Transverse colon (tissue), 4 donors: ENCODE measurements at places on chromosomes 2 and 18. TPM values are rescaled to one million over a fixed set of nuclear protein-coding genes. Genes with fewer than 3 reads are reported as not detected.

DNA sequence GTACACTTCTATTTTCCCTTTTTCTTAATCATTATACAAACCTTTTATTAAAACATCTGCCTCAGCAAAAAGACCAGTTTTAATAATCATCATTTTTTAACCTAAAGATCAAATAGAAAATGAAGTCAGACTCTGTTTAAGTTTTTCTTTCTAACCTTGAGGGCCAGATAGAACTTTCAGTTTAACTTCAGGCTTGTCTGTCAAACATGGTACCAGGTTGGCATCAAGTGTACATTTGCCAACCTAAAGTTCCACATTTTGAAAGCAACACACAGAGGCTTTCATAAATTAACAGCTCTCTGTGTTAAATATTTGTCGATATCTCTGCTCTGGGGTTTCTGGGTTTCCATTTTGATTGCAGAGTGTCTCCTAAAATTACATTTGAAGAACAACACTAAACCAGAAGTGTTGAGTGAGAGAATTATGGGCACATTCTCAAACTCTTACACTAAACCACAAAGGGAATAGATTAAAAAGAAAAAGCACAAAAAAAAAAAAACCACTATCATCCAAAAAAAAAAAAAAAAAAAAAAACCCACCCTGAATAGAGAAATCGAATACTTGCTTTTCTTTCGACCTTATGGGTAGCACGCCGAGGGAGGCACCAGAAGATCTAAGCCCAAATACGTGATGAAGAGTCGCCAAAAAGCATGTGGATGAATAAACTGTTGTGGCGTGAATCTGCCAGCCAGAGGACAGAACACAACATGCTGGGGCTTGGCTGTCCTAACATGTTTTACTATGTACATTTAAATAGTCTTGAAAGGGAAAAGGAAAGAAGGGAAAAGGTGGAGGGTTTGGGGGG lies 166.2 kb downstream of the TCF4 start:
- peak overlapping the region; percentile 62 for H3K27ac ChIP-seq
- H3K4me1 ChIP-seq = peaks cover 26% of the 10 kb centered on the region
- H3K27me3 ChIP-seq = no peaks in the 10 kb centered on the region
- DNase-seq = no peak
- no peaks in the 10 kb centered on the region for H3K36me3 ChIP-seq

- no peak overlapping the region for H3K27ac ChIP-seq
- no peak for DNase-seq
- no peak overlapping the region for H3K4me3 ChIP-seq
- no peaks in the 10 kb centered on the region for H3K4me1 ChIP-seq
- H3K27me3 ChIP-seq = no peaks in the 10 kb centered on the region
- no peaks in the 10 kb centered on the region for H3K36me3 ChIP-seq
Measured at GRCh38 chr2:226267516-226268289, 531.9 kb downstream of the IRS1 start.

DNA sequence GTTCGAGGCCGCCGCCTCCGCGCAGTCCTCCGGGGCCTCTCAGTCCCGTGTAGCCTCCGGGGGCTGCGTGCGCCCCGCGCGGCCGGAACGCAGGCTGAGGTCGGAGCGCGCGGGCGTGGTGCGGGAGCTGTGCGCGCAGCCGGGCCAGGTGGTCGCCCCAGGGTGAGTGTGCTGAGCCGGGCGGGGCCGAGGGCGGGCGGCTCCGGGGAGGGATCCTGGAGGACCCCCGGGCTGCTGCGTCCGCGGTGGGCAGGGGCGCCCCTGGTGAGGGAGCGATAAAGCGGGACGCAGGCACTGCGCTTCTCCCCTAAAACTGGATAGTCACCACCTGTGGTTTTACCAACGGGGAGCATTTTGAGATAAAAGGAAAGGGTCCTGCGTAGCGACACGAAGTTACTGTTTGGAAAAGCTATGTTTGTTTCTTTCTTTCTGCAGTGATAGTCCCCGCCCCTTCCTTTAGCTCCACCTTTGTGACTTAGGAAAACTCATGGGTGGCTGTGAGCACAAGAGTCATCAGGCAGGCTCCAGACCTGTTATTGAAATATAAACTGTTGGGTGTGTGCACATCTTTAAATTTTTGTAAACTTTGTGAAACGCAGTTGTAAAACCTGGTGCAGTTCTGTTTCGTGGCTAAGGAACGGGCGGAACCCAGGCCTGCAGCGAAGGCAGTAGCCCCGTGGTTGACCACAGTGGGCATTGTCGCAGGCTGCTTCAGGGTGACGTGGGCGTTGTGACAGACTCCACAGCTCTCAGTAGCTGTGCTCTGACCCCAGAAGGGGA lies 687 bp downstream of the CTDP1 start:
- peak overlapping the region; percentile 94 for H3K27ac ChIP-seq
- H3K27me3 ChIP-seq = no peaks in the 10 kb centered on the region
- peak overlapping the region; percentile 96 for H3K4me3 ChIP-seq
- peak; percentile 61 for DNase-seq
- no peaks in the 10 kb centered on the region for H3K36me3 ChIP-seq

- no peak overlapping the region for H3K4me3 ChIP-seq
- no peaks in the 10 kb centered on the region for H3K27me3 ChIP-seq
- H3K4me1 ChIP-seq = no peaks in the 10 kb centered on the region
- DNase-seq = no peak
- H3K27ac ChIP-seq = no peak overlapping the region
- H3K36me3 ChIP-seq = no peaks in the 10 kb centered on the region
Measured at GRCh38 chr18:60809937-60810336, 437.4 kb upstream of the MC4R start.

- H3K27me3 ChIP-seq = no peaks in the 10 kb centered on the region
- no peak overlapping the region for H3K4me3 ChIP-seq
- H3K27ac ChIP-seq = no peak overlapping the region
- H3K4me1 ChIP-seq = no peaks in the 10 kb centered on the region
Measured at GRCh38 chr2:163637871-163638270, 97.9 kb downstream of the FIGN start.

GRCh38 chr2:119212139-119212800 lies 11.4 kb upstream of the STEAP3 start:
- no peak overlapping the region for H3K27ac ChIP-seq
- peaks cover 4% of the 10 kb centered on the region for H3K27me3 ChIP-seq
- no peaks in the 10 kb centered on the region for H3K4me1 ChIP-seq
- no peaks in the 10 kb centered on the region for H3K36me3 ChIP-seq
- H3K4me3 ChIP-seq = no peak overlapping the region

- no peaks in the 10 kb centered on the region for H3K36me3 ChIP-seq
- H3K27ac ChIP-seq = no peak overlapping the region
- H3K27me3 ChIP-seq = no peaks in the 10 kb centered on the region
- H3K4me3 ChIP-seq = no peak overlapping the region
- DNase-seq = no peak
Measured at GRCh38 chr2:174815526-174815925, 51.3 kb upstream of the CHRNA1 start.

- DNase-seq = no peak
- no peaks in the 10 kb centered on the region for H3K36me3 ChIP-seq
- no peak overlapping the region for H3K4me3 ChIP-seq
Measured at GRCh38 chr18:49238433-49239042, 221.9 kb downstream of the DYM start.

GRCh38 chr18:67428158-67428557 lies 88.4 kb downstream of the DSEL start:
- no peak overlapping the region for H3K27ac ChIP-seq
- no peaks in the 10 kb centered on the region for H3K27me3 ChIP-seq
- no peak overlapping the region for H3K4me3 ChIP-seq
- no peaks in the 10 kb centered on the region for H3K36me3 ChIP-seq

DNA sequence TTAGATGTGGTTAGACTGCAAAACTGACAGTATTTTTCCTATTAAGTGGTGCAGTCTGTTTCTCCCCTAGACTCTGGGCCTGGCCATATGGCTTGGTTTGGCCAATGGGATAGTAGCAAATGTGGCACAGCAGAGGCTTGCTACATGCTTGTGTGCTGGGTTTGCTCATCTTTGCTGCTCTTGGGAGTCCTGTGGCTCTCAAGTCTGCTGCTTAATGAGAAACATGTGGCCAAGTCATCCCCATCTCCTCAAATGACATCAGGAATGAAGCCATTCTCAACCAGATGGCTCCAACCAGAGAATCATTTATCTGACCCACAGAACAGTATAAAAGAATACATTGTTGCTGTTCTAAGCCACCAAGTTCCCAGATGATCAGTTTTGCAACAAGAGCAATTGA lies 57.1 kb upstream of the PAX3 start:
- no peaks in the 10 kb centered on the region for H3K36me3 ChIP-seq
- no peak overlapping the region for H3K4me3 ChIP-seq
- H3K27ac ChIP-seq = no peak overlapping the region
- H3K27me3 ChIP-seq = no peaks in the 10 kb centered on the region

GRCh38 chr2:75053484-75054112 lies 95.2 kb downstream of the POLE4 start:
- H3K27me3 ChIP-seq = no peaks in the 10 kb centered on the region
- peak; percentile 9 for DNase-seq
- H3K4me3 ChIP-seq = no peak overlapping the region
- no peak overlapping the region for H3K27ac ChIP-seq
- H3K36me3 ChIP-seq = no peaks in the 10 kb centered on the region
- no peaks in the 10 kb centered on the region for H3K4me1 ChIP-seq

Gene PDCD1
- 0.55 TPM for total RNA-seq

Gene METTL21A
- total RNA-seq = 25.4 TPM

Gene C2orf81
- total RNA-seq = not detected
